Left hindlimb (tissue), 1 donor: ENCODE measurements at places on chromosomes 2 and 18.

- DNase-seq = no peak
Observed at GRCh38 chr2:206361407-206362045, 81.8 kb upstream of the ADAM23 start.

GRCh38 chr2:134296301-134296700 is 42.4 kb downstream of the MGAT5 start:
- no peak for DNase-seq

DNA sequence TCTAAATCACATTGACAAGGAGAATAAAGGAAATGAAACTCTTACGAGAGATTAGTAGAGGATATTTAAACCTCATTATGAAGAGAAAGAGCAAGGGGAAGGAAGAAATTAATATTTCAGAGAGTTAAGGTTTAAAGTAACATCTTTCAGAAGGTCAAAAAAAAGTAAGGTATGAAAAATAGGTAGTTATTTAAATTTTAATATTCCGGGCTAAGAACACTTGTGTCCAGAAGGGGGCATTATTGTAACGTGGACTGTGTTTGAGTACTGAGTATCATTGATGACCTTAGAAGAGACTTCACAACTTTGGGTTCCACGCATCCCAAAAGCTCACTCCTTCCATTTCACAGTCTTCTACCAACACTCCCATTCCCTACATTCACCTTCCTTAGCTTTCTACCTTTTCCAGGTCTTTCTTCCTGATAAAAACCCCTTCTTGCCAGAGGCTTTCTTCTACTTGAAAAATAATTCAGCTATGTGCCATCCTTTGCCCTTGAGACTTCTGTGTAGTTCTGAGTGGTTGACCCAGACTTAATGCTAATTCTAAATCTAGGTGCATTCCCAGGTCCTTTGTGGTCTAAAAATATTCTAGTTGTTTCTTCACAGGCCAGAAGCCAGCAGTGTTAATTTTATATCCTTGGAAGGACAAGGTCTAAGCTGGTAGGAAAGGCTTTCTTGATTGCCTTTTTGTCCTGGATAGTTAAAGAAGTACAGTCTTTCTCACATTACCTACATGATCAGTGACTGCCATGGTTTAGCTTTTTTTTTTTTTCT is 16.5 kb downstream of the DYNC1I2 start:
- no peak for DNase-seq

- no peak for DNase-seq
Observed at GRCh38 chr2:119521433-119522050, 2.7 kb downstream of the SCTR start.

- no peak for DNase-seq
Observed at GRCh38 chr2:205679410-205680009, 2.8 kb upstream of the NRP2 start.

- DNase-seq = no peak
Observed at GRCh38 chr2:137675584-137676327, 288.5 kb upstream of the HNMT start.

GRCh38 chr2:25362434-25363145 is 20.9 kb upstream of the DNMT3A start:
- DNase-seq = no peak

- no peak for DNase-seq
Observed at GRCh38 chr18:33616556-33616955, 38.5 kb downstream of the ASXL3 start.

DNA sequence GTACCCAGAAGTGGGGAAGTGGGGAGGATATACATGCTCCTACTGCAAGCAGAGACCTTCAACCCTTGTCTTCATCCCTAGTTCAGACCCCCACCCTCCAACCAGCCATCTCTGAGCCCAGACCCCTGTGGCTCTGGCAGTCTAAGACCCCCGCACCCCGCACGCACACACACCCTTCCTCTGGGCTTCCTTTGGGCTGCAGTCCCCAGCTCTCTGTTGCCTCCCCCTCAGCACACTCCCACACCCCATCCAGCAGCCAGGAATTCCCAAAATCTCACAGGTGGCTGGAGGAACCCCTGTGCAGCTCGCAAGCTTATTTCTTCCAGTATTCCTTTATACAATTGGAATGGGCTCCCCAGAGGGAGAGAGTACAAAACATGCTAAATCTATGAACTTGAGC is 13.9 kb upstream of the GYPC start:
- DNase-seq = no peak

- DNase-seq = no peak
Observed at GRCh38 chr2:44751754-44752479, 189.6 kb upstream of the SIX3 start.

DNA sequence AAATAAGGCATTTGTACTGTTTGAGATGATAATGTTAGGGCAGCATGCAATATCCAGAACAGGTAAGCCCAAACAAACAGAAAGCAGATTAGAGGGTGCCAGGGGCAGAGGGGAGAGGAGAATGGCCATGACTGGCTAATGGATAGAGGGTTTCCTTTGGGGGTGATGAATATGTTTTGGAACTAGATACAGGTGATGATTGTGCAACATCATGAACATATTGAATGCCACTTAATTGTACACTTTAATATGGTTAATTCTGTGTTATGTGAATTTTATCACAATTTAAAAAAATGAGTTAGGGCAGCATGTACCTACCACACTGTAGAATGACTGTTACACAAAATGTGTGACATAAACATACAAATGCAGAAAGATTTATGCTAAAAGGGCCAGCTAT is 255.5 kb upstream of the FN1 start:
- no peak for DNase-seq

DNA sequence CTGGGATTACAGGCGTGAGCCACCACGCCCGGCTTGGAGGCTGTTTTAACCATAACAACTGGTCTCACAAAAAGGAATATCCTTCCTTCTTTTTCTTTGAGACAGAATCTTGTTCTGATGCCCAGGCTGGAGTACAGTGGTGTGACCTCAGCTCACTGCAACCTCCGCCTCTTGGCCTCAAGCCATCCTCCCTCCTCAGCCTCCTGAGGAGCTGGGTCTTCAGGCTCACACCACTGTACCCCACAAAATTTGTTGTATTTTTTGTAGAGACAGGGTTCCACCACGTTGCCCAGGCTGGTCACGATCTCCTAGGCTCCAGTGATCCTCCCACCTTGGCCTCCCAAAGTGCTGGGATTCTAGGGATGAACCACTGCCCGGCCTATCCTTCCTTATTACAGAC is 21.7 kb downstream of the CTIF start:
- no peak for DNase-seq

DNA sequence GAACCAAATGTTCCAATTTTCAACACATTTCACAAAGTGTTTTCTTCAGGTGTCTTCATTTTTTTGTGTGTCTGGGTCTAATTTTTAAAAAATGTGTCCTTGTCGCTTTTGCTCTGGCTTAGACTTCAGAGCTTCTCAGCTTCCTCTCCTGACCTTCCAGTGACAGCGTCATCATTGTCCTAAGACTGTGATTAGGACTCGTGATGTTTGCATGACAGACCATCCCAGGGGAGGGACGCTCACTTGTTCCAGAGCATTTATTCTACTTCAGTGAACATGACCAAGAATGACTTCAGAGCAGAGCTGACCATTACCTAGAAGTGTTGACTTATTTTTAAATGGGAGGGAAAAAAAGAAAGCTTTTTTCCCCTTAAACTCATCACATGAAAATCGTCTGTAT is 591.9 kb downstream of the IRS1 start:
- DNase-seq = no peak

- DNase-seq = no peak
Observed at GRCh38 chr2:136183097-136183496, 65.1 kb upstream of the CXCR4 start.

DNA sequence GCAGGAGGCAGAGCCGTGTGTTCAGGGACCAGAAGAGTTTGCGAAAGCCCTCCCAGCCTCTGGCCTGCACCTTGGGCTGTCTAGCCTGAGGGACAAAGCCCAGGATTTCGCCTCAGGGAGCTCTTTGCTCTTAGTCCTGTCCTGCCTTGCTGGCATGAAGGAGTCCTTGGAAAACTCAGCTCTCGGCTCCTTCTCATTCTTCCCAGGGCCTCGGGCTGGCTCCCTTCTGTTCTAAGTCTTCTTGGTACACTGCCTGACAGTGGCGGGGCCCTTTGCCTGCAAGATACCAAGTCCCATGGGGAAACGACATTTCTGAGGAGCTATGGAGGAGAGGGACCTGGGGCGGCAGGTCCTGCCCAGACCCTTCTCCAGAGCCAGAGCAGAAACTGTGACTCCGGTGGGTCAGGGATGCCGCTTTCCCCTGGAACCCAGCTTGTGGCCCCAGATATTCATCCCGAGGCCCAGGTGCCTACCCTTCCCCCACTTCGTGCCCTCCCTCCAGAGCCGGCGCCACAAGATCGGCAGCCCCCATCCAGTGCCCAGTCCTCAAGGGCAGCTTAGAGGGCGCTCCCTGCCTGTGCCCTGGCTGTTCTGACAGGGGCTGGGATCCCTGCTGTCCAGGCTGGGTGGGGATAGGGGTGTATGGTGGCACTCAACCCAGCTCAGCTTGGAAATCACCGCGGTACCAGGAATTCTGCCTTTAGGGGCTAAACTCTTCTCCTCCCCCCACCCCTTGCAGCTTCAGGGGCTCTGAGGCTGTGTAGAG is 5.5 kb upstream of the CYP26B1 start:
- no peak for DNase-seq

- no peak for DNase-seq
Observed at GRCh38 chr2:27958711-27959378, 68.3 kb downstream of the BABAM2 start.

DNA sequence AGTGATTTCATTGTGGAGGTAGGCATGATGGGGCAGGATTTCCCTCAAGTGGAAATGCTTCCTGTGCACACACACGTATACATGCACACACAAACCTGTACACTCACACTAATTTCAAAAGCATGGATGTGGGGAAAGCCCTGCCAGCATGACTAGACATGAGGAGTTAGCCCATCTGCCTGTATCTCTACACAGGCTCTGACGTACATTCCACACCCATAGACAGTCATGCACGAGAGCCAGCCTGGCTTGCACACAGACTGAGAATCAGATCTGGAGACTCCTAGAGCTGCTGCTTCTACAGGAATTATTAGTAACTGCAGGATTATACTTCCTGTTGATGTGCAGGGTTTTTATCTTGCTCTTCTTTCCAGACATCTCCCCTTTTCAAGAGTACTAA is 27.3 kb upstream of the NFU1 start:
- no peak for DNase-seq

DNA sequence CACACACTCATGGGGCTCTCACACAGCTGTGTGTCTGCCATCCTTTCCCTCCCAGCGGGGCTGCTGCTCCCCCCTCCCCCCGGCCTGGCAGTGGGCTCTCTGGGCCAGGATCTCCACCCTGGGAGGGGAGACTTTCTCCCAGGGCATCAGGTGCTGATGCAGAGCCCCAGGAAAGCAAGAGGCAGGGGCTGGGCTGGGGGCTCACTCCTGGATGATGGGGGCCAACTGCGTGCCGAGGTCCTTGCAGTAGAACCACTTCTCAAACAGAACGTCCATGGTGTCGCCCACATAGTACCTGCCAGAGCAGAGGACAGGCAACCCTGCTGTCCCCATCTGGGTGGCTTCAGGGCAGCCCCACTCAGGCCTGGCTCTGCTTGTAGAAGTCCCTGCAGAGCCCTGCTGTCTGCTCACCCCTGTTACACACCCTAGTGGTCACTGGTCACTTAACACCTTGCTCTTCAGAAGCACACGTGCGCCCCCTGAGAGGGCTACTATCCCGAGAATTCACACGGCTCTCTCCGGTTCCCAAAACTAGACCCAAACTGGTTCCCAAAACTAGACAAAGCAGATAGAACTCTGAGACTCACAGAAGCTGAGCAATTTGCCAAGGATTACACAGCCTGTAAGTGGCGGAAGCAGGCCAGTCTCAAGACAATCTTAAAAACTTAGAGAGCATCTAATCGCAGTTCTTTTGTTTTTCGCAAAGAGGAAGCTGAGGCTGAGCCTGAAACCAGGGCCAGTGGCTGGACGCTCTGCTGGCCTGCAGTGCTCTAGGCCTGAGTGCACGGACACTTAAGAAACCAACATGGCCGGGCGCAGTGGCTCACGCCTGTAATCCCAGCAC is 6.6 kb upstream of the OXER1 start:
- no peak for DNase-seq

DNA sequence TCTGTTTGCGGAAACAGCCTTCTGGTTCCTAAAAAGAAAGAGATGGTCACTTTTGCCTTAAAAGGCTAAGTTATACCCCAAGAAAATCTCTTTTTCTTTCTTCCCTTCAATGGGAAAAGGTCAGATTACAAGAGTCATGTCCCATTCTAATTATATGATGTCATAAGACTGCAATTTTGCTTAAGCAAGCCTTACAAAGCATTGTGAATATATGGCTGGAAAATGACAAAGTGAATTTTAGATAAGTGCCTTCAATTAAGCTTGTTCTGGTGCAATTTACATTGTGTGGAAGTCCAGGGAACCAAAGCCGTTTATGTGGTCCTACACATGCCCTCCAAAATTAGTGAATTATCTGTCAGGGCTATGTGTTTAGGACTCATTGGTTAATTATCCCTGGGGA is 7.6 kb upstream of the BMP10 start:
- no peak for DNase-seq

DNA sequence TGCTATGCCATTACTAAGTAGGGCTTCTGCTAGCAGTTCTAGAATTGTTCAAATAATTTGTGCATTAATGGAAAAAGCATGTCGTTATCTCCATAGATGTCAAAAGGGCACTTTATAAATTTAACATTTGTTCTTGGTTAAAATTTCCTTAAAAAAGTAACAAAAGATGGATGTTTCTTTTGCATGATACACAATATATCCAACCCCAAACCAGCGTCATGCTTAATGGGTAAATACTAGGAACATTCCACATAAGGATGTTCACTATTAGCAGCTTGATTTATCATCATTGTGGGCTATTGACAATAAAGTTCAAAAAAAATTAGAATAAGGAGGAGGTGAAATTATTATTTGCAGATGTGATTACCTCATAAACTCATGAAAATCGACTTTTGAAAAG is 79.7 kb downstream of the GREB1L start:
- no peak for DNase-seq

GRCh38 chr2:152298754-152299153 is 36.2 kb upstream of the FMNL2 start:
- DNase-seq = no peak

- no peak for DNase-seq
Observed at GRCh38 chr2:22274661-22275060, 1110.3 kb upstream of the KLHL29 start.

DNA sequence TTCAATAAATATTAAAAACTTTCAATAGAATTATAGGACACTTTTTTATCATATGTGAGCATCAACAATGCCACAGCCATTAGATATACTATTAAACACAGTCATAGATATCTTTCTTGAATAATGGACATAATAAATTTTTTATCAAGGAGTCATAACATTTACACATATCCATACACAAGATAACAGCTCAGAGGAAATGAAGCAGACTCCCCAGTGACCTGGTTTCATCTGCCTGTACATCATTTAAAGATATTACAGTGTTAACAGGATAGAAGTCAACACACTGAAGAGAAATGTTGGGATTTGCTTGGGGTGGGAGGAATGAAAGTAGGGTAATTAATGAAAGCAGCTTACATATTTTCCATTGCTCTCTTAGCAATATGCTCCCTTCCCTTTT is 5.1 kb downstream of the SCG2 start:
- no peak for DNase-seq

- DNase-seq = no peak
Observed at GRCh38 chr2:210548878-210549384, 7.5 kb upstream of the CPS1 start.
